GM19239 (cell line): ENCODE measurements at places on chromosomes 4 and X.

- no peak for DNase-seq
Observed at GRCh38 chr4:53943345-53944085, 120.9 kb downstream of the CHIC2 start.

DNA sequence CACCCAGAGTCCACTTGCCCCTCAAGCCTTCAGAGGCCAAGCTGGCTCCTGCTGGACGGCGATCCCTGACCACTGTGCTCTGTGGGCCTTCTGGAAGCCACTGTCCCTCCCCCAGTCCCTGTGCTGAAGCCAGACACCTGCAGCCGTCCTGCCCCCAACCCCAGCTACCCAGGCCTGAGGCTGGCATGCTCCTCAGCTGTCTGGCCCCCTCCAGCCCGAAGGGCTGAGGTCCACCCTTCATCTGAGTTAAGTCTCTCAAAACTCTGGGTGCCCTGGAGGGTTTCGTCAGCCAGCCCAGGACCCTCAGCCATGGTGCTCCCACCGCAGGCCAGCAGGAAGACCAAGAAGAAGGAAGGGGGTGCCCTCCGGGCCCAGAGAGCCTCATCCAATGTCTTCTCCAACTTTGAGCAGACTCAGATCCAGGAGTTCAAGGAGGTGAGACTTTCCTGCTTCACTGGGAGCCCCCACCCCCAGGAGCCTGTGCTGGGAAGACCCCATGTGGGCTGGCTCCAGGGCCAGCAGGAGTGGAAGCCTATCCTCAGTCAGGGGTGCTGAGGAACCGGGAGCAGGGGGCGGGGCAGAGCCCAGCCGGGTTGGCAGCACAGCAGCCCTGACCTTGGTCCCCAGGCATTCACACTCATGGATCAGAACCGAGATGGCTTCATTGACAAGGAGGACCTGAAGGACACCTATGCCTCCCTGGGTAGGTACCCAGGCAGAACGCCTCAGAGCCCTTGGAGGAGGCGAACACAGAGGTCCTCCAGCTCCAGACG lies 4.2 kb downstream of the MYL5 start:
- DNase-seq, result no peak

DNA sequence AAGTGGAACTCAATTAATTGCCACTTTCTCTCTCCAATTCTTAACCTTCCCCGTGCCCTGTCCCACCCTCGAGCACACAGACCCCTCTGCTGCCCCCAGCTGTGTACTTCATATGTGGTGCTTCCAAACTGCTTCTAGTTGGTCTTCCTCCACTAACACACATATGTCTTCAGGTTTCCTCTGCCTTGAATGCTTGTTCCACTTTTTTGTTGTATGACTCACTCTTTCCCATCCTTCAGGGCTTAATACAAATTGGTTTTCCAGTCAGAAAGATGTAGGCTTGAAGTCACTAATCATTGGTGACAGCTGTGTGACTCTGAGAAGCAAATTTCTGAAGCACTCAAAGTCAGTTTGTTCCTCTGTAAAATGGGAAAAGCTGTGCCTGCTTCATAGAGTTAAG lies 30.6 kb downstream of the TRIM2 start:
- no peak for DNase-seq

DNA sequence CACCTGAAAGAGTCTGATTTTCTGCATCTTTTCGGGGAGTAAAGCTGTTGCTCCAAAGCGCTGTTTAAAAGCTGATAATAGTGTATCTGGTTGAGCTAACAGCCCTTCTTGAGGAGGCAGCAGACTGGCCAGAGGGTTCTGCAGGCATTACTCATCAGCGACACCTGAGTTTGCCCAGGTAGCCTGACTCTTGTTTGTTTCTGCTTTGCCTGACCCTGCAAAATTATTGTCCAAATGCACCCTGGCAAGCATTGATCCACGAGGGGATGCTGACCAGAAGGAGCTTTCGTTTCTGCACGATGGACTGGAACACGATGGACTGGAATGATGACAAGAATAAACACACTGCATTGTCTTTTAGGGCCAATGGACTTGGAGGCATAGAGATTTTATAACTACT lies 6.2 kb downstream of the CD99 start:
- no peak for DNase-seq

- no peak for DNase-seq
Observed at GRCh38 chr4:188113156-188113555, 3.8 kb upstream of the TRIML2 start.
